ENCODE measurements at places on chromosomes 13 and 19. TPM values are rescaled to one million over a fixed set of nuclear protein-coding genes. Genes with fewer than 3 reads are reported as not detected.

Gene LMTK3
- 4.3 TPM for total RNA-seq

Gene VSTM2B
- total RNA-seq, result not detected

Gene KLK1
- 0.82 TPM for total RNA-seq

Gene KDELR1
- total RNA-seq, result 84.2 TPM

Gene KIR3DL1
- total RNA-seq, result not detected

Measured in right cardiac atrium (tissue), 5 donors.